Pulmonary artery endothelial cell (primary cell): ENCODE measurements at places on chromosomes 3 and 15. TPM values are rescaled to one million over a fixed set of nuclear protein-coding genes. Genes with fewer than 3 reads are reported as not detected.

The ROPN1 gene
- total RNA-seq = not detected in 2 replicates

The SAMD7 gene
- total RNA-seq = not detected in 2 replicates

DNA sequence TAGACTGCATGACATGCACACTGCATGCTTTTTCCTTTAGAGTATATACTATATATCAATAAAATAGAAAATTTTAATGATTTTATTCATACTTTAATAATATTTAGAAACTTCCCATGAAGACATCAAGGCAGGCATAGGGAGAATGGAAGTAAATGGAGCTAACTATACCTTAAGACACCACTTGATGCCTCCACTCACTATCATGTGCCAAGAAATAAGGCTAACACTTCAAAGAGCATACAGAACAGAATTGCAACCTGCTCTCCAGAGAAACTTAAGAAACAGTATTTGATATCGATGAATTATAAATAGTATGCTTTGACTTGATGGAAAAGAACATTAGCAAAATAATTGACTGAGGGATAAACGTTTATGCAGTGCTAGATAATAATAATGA, 192.6 kb upstream of the MBNL1 start:
- no peak for DNase-seq

- no peak for DNase-seq
Observed at GRCh38 chr3:155010416-155010815, 69.7 kb upstream of the MME start.

- no peak for DNase-seq
Observed at GRCh38 chr3:62679988-62680387, 195.2 kb downstream of the CADPS start.

DNA sequence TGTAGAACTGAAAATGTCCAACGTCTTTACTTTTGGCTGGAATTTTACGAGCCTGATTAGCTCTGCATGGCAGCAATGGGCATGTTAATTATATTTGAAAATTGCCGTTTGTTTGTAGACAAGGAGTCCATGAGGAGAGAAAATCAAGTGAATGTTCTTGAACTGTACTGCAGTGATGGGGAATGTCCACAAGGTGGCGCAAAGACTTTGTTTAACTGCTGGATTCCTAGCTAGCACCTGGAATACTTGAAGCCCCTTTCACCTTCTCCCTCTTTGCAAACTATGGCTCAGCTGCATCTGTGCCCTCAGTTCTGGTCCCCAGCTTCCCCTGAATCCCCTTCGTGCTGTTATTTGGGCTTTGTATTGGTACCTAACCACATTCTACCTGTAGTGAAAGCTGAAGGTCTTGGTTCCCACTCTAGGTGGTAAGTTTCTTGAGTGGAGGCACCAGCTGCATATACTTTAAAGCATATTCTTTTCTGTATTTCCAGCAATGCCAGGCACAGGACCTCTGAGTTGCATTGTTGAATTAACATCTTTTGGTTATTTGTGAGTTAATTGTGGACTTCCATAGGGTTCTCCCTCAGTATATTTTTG, 25.3 kb downstream of the EXOG start:
- peak; percentile 43 for DNase-seq

The RLBP1 gene
- not detected in 2 replicates for total RNA-seq

DNA sequence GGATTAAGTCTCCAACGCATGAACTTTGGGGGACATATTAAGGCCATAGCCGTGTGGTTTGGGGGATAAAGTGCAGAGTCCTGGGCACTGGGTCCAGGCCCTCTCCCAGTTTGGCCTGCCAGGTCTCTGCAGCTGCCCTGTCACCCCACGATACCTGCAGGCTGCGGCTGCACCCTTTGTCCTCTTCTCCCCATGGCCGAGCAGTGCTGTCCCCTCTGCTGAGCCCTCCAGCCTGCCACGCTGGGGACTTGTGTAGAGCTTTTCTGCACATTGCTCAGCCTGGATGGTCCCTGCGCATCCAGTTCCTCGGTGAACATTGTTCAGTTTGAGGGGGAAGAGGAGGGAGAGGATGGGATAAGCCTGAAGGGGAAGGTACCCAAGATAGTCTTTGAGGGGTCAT, 167.2 kb downstream of the APBA2 start:
- no peak for DNase-seq

GRCh38 chr3:168847291-168847883, 751.7 kb upstream of the GOLIM4 start:
- DNase-seq = no peak
